ENCODE measurements at places on chromosomes 1 and 21.

- no peak for DNase-seq
- H3K27me3 ChIP-seq, result peaks cover 9% of the 10 kb centered on the region
- H3K27ac ChIP-seq, result no peak overlapping the region
- H3K4me1 ChIP-seq, result peaks cover 5% of the 10 kb centered on the region
Observed at GRCh38 chr21:35311985-35312384, 262.9 kb upstream of the RUNX1 start.

DNA sequence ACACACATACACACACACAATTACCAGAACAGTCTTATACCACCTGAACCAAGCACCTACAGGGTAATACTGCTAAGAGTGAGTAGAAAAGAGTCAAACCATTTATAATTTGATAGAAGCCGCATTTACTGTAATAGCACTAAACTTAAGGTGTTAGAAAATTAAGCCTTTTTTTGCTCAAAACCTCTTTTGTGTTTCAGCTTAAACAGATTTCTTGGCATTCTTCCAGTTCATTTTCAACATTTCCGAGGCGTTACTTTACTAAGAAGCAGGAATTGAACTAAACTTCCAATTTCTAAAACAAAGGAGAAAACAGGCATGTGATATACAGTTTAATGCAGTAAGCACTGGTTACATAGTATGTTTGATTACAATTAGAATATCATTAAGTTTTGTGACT, 387.2 kb downstream of the NCAM2 start:
- no peaks in the 10 kb centered on the region for H3K27me3 ChIP-seq
- no peak for DNase-seq
- H3K36me3 ChIP-seq, result no peaks in the 10 kb centered on the region
- H3K4me1 ChIP-seq, result no peaks in the 10 kb centered on the region

GRCh38 chr21:41432562-41433460, 6.8 kb downstream of the MX1 start:
- no peak for DNase-seq
- no peak overlapping the region for H3K4me3 ChIP-seq
- H3K4me1 ChIP-seq, result no peaks in the 10 kb centered on the region
- H3K27me3 ChIP-seq, result peaks cover 7% of the 10 kb centered on the region

- DNase-seq, result peak; percentile 80
- no peaks in the 10 kb centered on the region for H3K36me3 ChIP-seq
- H3K27ac ChIP-seq, result peak overlapping the region; percentile 13
- H3K4me1 ChIP-seq, result peaks cover 32% of the 10 kb centered on the region
Observed at GRCh38 chr1:207316622-207317391, 4.7 kb upstream of the CD55 start.

DNA sequence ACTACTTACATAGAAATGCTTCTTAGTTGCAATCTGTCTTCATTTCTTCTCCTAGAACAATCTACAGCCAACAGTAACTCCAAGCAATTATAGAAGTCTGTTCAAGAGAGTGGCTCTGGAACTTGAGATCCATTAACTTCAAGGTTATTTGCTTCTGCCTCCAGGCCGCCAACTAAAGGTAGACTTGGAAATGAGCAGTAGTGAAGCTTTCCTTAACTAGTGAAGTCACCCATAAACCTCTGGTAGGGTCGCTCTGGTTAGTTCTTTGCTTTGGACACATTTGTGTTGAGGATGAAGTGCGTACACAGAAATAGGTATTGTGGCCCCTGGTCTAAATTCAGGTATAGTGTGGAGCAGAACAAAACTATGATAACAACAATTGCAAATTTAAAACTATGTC, 809.9 kb upstream of the RGS18 start:
- no peak overlapping the region for H3K4me3 ChIP-seq
- no peak for DNase-seq
- no peaks in the 10 kb centered on the region for H3K36me3 ChIP-seq
- no peak overlapping the region for H3K27ac ChIP-seq

DNA sequence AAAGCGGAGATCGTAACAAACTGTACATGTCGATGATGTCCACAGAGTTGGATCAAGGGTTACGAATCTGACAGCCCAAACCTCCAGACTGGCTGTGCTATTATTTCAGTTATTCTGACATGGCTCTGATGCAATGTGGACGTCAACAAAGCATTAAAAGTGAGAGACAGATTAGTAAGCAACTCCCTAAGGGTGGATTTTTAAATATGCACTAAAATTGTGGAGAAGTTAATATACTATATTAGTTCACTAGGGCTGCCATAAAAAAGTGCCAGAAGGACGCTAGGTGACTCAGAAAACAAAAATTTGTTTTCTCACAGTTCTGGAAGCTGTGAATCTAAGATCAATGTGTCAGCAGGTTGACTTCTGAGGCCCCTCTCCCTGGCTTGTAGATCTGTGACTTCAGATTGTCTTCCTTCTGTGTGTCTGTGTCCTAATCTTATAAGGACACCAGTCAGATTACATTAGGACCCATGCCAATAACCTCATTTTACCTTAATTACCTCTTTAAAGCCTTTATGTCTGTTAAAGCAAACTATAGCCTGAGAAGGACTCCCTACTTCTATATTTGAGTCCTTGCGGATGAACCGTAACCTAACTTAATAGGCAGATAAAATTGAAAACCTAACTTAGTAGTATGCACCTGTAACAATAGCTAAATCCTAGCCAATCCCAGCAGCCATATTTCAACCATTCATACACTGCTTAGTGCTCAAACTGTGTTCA, 66.0 kb upstream of the BACH1 start:
- no peaks in the 10 kb centered on the region for H3K27me3 ChIP-seq
- DNase-seq, result peak; percentile 56
- H3K4me1 ChIP-seq, result peaks cover 39% of the 10 kb centered on the region
- H3K4me3 ChIP-seq, result no peak overlapping the region
- peak overlapping the region; percentile 89 for H3K27ac ChIP-seq

DNA sequence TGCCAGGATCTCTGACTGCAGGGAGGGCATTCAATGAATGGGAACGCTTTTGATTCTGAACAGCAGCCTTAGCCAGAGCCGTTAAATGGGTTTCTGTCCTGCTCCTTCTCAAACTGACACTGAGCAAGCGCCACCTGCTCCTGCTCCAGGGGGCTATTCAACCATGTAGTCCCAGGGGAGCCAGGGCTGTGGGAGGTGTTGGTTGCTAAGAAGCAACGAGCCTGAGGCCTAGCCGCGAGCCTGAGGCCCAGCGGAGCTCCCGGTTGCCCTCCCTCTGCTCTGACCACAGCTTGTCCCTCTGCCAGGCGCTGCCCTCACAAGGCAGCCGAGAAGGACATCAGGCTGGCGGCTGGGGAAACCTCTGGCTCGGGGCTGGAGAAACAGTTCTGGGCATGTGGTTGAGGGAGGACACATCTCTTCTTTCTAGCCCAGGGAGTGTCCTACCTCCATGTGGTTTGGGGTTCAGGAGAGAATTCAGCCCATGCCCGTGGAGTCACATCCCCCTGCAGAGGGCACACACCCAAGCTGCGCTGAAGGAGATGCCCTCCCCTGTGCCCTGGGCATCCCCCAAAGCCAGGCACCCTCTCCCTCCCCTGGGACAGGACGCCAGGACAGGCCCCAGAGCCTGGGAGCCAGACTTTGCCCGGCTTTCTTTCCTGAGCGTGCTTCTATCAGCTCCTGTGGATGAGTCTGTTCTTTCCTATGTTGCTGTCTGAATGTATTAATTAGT, 18.0 kb downstream of the PCP4 start:
- H3K27me3 ChIP-seq, result peaks cover 39% of the 10 kb centered on the region
- H3K4me3 ChIP-seq, result no peak overlapping the region
- H3K27ac ChIP-seq, result no peak overlapping the region
- no peak for DNase-seq

DNA sequence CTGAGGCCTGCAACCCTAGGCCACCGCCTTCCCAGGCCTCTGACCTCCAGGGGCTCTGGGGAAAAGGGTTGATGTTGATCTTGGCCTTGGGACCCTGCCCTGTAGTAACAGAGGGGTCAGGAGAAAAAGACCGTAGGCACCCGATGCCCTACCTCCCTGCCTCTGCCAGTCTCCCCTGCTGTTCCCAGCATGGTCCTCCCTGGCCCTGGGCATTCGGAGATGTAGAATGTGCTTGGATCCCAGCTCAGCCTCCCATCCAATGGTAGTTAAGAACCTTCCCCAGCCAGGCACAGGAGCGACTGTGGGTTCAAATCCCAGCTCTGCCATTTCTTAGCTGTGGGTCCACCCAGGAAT, 72.0 kb upstream of the TARDBP start:
- peaks cover 6% of the 10 kb centered on the region for H3K27me3 ChIP-seq
- no peaks in the 10 kb centered on the region for H3K36me3 ChIP-seq
- no peak overlapping the region for H3K27ac ChIP-seq
- DNase-seq, result no peak

DNA sequence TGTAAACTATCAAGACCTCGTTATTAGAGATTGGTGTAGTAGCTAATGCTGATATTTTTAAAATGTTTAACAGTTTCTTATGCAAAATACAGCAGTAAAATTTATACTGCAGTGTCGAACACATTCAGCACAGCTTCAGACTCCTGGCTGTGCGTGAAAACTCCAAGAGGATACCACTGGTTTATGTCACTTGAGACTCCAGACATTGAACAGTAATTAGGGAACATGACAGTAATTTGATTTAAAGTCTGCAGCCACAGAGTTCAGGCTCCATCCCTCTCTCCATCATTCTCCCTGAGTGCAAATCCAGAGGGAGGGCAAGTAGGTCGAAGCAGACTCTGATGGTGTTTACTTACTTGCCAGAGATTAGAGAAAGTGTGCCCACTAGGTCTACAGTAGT, 94.2 kb downstream of the AK5 start:
- H3K36me3 ChIP-seq, result no peaks in the 10 kb centered on the region
- no peak overlapping the region for H3K4me3 ChIP-seq
- no peak for DNase-seq
- no peaks in the 10 kb centered on the region for H3K4me1 ChIP-seq
- H3K27me3 ChIP-seq, result no peaks in the 10 kb centered on the region

- H3K4me1 ChIP-seq, result no peaks in the 10 kb centered on the region
- DNase-seq, result no peak
- no peak overlapping the region for H3K27ac ChIP-seq
- no peaks in the 10 kb centered on the region for H3K36me3 ChIP-seq
- no peaks in the 10 kb centered on the region for H3K27me3 ChIP-seq
- H3K4me3 ChIP-seq, result no peak overlapping the region
Observed at GRCh38 chr1:197355248-197355995, 87.4 kb downstream of the CRB1 start.

- no peaks in the 10 kb centered on the region for H3K4me1 ChIP-seq
- no peaks in the 10 kb centered on the region for H3K27me3 ChIP-seq
- no peak overlapping the region for H3K27ac ChIP-seq
Observed at GRCh38 chr1:164228928-164229327, 330.1 kb upstream of the PBX1 start.

DNA sequence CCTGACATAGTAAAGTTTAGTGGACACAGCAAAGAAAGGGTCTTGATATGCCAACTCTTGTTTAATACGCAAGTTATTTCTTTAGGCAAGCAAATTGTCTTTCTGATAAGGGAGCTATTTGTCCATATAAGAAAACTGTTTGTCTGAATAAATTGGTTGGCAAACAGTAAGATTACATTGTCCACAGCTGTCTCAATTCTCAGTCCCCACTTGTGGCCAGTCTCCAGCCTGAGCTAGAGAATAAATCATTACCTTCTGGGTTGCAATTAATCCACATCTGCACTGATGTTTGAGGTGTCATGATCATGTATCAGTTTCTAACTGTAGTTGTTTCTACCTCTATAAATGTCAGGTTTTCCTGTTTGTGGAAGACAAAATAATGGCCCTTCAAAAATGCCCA, 60.0 kb upstream of the TNR start:
- no peak overlapping the region for H3K4me3 ChIP-seq
- DNase-seq, result no peak
- no peaks in the 10 kb centered on the region for H3K36me3 ChIP-seq
- no peak overlapping the region for H3K27ac ChIP-seq
- H3K27me3 ChIP-seq, result no peaks in the 10 kb centered on the region

DNA sequence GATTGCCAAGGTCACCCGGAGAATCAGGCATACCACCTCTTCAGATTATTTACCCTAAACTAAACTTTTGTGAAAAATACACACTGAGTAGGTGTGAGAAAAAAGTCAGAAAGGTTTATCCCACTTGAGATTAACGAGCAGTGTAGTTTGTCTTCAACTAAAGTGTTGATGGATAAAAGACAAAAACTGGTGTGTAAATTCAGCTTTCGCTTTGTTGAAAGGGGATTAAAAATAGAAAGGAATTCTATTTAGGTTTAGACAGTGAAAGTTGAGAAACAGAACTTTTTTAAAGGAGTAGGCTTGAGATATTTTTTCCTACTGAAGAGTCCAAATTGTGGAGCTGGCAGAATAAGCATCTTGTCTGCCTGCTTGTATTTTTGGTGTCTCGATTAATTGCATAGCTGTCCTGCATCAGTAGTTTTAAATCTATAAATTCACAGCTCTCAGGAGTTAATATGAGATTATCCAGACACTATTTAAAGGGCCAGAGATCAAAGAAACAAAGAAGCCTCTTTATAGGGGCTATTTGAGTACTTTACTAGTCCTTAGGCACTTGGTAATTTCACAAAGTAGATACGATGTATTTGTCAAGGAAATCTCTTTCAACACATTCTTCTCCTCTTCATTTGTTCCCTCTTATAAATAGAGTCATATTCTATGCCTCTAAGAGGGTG, 46.7 kb upstream of the RABGAP1L start:
- DNase-seq, result no peak
- no peak overlapping the region for H3K4me3 ChIP-seq
- peaks cover 6% of the 10 kb centered on the region for H3K4me1 ChIP-seq
- no peak overlapping the region for H3K27ac ChIP-seq

- H3K36me3 ChIP-seq, result no peaks in the 10 kb centered on the region
- H3K4me3 ChIP-seq, result no peak overlapping the region
- no peaks in the 10 kb centered on the region for H3K4me1 ChIP-seq
- no peaks in the 10 kb centered on the region for H3K27me3 ChIP-seq
Observed at GRCh38 chr1:229756666-229757065, 130.6 kb downstream of the URB2 start.

GRCh38 chr1:213138892-213139291, 87.9 kb downstream of the RPS6KC1 start:
- H3K36me3 ChIP-seq, result no peaks in the 10 kb centered on the region
- H3K4me1 ChIP-seq, result no peaks in the 10 kb centered on the region
- no peak for DNase-seq

DNA sequence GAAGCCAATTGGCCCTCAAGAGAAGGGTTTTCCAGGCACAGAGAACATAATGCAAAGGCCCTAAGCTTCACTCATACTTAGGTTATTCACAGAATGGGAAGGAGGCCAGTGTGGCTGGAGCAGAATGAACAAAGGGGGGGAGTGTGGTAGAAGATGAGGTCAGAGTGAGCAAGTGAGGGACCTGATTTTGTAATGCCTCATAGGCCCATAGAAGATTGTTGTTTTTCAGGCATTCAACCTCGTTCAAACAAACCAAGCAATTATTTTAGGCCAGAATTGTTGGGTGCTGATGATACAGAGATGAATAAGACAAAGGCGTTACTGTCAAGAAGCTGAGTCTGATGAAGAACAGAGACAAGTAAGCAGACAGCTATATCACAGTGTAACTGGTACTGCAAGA, 54.5 kb upstream of the RAP1A start:
- no peak overlapping the region for H3K4me3 ChIP-seq
- no peaks in the 10 kb centered on the region for H3K27me3 ChIP-seq
- no peak overlapping the region for H3K27ac ChIP-seq
- H3K4me1 ChIP-seq, result peaks cover 14% of the 10 kb centered on the region

GRCh38 chr21:31136891-31137290, 98.6 kb upstream of the KRTAP19-8 start:
- H3K27me3 ChIP-seq, result no peaks in the 10 kb centered on the region
- no peaks in the 10 kb centered on the region for H3K36me3 ChIP-seq
- H3K4me1 ChIP-seq, result no peaks in the 10 kb centered on the region
- no peak overlapping the region for H3K4me3 ChIP-seq

- H3K27me3 ChIP-seq, result no peaks in the 10 kb centered on the region
- no peaks in the 10 kb centered on the region for H3K4me1 ChIP-seq
- H3K36me3 ChIP-seq, result peaks cover 37% of the 10 kb centered on the region
- DNase-seq, result no peak
- peak overlapping the region; percentile 37 for H3K27ac ChIP-seq
- H3K4me3 ChIP-seq, result no peak overlapping the region
Observed at GRCh38 chr21:25581582-25581981, 25.7 kb downstream of the MRPL39 start.

Measured in MCF 10A (cell line).